ENCODE measurements at places on chromosomes 7 and 10.

DNA sequence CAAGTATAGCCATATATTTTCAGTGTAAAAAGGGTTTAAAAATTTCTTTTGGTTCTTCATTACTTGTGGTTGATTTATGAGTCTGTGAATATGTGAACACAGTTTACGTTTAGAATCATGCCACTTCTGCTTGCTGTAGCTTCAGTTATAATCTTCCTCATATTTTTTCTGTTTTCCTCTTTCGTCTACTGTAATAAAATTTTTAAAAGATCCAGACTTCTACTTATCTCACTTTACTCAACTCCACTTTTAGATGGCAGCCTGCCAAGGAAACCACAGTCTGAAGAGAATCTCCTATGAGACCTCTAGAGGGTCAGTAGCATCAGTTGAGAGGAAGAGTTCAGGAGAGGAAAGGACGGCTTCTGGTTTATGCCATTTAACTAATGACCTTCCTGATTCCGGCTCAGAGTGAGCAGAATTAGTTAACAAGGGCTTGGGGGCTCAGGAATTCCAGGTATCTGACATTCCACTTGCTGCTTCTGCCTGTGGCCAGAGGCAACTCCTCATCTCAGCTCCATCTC is 21.4 kb downstream of the CREB5 start:
- no peak for DNase-seq

GRCh38 chr10:96038476-96039387 is 4.7 kb upstream of the CCNJ start:
- DNase-seq = no peak

DNA sequence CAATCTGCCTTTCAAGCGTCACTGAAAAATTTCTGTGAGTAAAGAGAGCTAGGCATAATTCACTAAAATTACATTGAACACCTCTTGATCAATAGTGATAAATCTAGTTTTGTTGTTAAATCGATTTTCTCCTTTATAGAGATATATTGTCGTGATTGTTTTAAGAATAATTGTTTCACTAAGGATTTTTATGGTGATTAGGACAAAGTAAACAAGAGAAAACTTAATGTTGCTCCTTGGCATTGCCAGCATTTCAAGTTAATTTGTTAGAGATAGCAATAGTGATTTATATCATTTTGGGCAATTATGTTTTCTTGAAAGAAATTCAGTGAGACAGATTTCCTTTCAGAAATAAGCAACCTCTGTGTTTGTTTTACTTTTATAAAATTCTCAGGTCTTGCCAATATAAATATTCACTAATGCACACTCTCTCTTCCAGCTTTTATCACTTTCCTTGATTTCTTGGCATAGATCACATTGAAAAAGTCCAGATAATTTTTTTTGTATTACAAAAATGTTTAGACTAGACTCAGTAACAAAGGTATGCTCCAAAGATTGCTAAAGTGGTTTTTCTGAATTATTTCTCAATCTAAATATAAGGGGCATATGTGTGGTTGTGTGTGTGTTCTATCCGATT is 538.7 kb downstream of the TFEC start:
- no peak for DNase-seq

GRCh38 chr7:155919391-155920067 is 107.3 kb upstream of the SHH start:
- no peak for DNase-seq

DNA sequence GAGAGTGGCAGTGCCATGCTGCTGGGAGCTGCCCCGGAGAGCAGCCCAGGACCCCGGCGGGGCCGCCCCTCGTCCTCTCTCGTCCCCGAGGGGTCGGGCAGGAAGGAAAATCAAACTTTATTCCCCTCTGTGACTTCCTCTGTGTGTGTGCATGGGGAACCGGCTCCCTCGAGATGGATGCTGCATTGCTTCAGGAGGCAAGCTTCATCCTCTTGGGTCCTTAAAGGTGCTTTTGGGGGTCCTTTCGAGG is 726 bp downstream of the MCU start:
- DNase-seq = no peak

DNA sequence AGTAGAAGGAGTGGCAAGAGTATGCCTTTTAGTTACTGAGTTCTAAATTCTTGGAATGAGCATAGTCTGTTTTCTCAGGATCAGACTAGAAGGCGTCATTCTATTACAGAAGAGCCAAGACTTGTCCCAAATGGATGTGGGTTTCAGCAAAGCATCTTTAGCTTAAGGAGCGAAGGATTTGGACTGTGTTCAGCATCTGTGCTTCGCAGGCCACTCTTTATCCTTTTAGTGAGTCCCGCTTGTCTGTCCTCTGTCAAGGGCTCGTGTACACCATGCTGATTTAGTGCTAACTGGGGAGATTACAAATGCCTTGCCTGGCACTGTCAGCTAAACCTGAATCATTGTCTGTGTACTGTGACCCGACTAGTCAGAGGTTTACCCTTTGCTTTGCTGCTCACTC is 465.7 kb downstream of the AUTS2 start:
- no peak for DNase-seq

- DNase-seq = no peak
These were observed 39.0 kb downstream of the HTR5A start for GRCh38 chr7:155109121-155109520.

- DNase-seq = no peak
These were observed 137.6 kb downstream of the C10orf105 start for GRCh38 chr10:71582019-71582418.

DNA sequence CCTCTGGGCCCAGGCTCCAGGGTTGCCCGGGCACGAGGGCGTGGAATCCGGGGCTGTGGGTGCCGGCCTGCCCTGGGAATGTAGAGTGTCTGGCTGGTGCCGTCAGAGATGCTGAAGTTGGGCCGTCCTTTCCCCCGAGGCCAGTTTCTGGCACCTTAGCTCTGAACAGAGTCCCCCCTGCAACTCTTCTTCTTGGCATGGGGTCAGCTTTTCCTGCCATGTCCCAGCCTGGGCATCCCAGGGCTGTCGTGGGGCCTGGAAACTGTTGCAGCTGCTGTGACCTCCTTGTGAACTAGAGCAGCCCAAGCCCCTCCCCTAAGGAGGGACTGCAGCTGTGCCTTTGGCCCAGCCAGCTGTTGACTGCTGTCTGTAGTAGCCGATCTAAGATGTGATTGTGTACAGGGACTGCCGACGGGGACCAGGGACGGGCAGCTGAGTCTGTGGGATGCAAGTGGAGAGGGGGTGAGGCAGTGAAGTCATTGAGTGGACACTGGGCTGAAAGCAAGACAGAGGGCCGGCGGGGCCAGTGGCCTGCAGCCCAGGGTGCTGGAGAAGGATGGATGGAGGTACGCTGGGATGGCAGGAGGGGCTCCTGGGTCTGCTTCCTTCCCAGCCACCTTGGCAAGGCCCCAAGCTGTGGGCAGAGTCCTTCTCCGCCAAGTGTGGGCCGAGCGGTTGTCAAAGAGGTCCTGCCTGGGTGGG is 35.8 kb downstream of the GBX1 start:
- DNase-seq = no peak

DNA sequence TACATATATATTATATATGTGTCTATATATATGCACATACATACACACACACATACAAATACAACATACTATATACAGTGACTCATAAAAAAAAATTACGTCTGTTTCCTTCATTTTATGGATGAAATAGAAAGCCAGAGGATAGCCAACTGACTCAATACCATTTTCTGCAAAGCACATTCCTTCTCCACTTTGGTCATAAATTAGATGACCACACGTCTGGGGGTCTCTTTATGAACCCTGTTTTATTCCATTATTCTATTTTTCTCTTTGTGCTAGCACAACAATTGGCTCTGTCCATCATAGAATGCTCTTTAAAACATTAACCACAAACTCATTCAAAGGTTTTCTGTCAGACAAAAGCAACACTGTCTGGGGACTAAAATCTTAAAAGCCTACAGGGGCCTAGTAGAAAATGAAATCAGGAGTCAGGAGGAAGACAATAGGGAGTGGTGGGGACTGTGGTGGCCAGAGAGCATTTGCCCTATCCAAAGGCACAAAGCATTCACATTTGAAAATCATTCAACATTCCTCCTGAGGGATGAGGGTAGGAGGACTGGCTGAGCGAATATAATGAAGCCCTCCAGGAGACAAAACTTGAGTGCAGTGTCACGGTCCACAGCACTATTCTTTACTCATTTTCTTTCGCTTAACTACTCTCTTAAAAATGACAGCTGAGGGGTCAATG is 4.3 kb downstream of the CUBN start:
- DNase-seq = no peak

- DNase-seq = no peak
These were observed 450.9 kb upstream of the VSTM2A start for GRCh38 chr7:54091322-54091721.

GRCh38 chr10:30057421-30057841 is 2.0 kb downstream of the JCAD start:
- DNase-seq = no peak

DNA sequence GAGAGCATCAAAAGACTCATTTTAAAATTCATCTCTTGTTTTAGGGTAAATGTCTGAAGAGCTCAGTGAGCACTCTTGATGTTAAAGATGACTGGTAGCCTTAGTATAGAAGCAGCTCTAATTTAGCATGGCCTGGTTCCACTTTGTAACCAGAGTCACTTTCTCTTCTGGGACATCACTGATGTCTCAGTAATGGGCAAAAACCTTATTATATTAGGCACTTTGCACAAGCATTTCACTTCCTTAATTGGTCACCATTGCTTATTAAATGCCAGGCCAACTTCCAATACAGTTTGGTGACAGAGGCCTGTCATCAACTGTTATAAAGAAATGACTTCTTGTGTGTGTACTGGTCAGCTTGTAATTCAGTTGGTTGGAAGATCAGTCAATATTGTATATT is 53.0 kb downstream of the STEAP1B start:
- DNase-seq = no peak

DNA sequence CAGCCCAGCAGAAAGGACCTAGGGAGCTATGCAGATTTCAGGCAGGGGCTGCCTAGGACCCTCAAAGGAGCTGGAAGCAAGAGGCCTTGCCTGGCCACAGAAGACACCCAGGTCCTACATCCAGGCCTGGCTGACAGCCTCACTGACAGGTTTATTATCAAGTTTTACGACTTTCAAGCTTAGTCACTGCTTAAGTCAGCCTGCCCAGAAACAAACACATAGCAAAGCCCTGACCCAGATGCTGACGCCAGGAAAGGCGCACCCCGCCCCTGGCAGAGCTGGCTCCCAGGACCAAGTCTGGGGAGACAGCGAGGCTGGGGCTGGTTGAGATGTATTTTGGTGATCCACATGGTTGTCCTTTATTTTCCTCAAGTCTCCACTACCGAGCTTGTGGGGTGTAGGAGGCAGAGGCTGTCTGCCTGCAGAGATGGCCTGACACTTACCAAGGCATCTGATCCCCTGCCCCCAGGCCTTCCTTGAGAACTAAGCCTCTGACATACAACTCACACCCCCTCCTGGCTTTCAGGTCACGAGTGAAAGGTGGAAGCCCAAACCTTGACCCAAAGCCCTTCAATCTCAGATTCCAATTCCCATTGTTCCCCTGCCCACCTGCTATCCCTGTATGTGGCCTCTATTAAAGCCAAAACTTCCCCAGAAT is 80.7 kb upstream of the EMX2 start:
- no peak for DNase-seq

GRCh38 chr7:40329601-40330153 is 194.9 kb downstream of the SUGCT start:
- DNase-seq = peak; percentile 48

- no peak for DNase-seq
These were observed 1293.5 kb downstream of the XPNPEP1 start for GRCh38 chr10:108629834-108630233.

- DNase-seq = peak; percentile 1
These were observed 163.9 kb upstream of the AUTS2 start for GRCh38 chr7:69434398-69434815.

GRCh38 chr7:48466713-48467112 is 295.5 kb downstream of the ABCA13 start:
- no peak for DNase-seq

- no peak for DNase-seq
These were observed 166.9 kb upstream of the BMPER start for GRCh38 chr7:33738260-33738935.

DNA sequence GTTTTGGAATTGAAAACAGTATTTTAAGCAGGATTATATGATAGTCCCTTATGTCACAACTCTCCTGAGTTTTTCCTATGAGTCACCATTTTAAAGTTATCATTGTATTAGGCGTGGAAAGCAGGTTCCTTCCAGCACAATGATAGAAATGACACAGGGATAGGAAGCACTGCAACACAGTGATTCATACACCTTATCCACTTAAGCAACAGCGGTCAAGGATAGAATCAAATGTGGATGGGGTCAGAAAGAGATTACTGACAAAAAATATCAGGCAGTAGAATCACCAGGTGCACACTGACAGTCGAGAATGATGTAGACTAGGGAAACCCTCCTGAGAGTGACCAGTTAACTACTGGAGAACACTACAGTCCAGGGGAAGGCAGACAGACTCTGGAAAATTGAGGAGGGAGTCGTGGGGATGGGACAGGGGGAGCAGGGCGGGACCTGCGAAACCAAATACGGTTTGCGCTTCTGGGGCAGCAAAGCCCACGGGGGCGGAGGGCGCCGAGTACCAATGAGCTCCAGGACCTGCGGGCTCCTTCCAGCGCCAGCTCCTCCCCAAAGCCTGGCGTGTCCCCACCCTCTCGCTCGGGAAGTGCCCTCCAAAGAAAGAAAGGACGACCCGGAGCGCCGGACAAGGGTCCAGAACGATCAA is 479 bp downstream of the PNPLA8 start:
- peak; percentile 64 for DNase-seq

- peak; percentile 55 for DNase-seq
These were observed 10.6 kb upstream of the LYZL2 start for GRCh38 chr10:30639946-30640786.

- DNase-seq = no peak
These were observed 456.8 kb downstream of the KCNMA1 start for GRCh38 chr10:77180794-77181193.

DNA sequence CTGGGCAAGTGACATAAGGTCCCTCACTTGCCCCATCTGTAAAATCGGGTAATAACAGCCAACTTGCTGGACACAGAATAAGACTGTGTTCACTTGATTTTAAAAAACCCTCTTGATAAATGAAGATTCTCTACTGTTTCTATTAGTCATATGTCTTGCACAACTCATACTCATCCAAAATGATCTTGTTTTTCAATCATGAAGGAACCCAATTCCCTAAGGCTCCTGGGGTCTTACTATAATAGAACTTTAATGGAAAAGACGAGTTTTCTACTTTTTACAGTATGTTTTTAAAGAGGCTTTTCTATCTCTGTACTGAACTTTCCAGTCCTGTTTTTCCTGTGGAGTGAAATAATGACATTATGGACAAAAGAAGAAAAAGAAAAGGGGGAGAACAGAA is 103.8 kb downstream of the ARID5B start:
- DNase-seq = no peak

- DNase-seq = no peak
These were observed 43.4 kb downstream of the PRPS1L1 start for GRCh38 chr7:17984288-17984687.

DNA sequence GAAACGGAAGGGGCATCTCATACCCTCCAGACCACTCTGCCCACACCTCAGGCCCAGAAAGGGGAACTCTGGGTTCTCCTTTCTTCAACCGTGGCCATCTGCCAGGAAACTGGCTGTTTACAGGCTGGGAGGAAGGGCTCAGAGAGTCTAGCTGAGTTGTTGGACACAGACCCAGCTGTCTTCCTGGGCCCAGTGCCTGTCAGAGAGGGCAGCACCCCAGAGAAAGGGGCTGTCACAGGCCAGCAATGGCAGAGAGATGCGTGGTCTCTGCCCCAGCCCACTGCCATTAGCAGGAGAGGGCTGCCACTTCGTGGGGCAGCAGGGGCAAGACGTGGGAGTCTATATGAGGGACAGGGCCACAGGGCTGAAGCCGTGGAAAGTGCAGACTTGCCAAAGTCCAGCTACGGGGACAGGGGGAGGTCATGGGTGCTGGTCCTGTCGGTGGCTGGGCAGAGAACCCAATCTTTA is 11.0 kb downstream of the GRID1 start:
- DNase-seq = no peak

- DNase-seq = no peak
These were observed 41.0 kb downstream of the SP8 start for GRCh38 chr7:20745702-20746101.
